CD4-positive, alpha-beta T cell treated with Interleukin-17A for 1 hour (primary cell): ENCODE measurements at places on chromosomes 7 and 10.

GRCh38 chr7:121395494-121395960 lies 581 bp downstream of the FAM3C start:
- DNase-seq = peak; percentile 53

- DNase-seq = peak; percentile 17
These were observed 73.5 kb downstream of the ZRANB1 start for GRCh38 chr10:125015356-125015944.

GRCh38 chr7:51639661-51640334 lies 323.2 kb upstream of the COBL start:
- DNase-seq = no peak

DNA sequence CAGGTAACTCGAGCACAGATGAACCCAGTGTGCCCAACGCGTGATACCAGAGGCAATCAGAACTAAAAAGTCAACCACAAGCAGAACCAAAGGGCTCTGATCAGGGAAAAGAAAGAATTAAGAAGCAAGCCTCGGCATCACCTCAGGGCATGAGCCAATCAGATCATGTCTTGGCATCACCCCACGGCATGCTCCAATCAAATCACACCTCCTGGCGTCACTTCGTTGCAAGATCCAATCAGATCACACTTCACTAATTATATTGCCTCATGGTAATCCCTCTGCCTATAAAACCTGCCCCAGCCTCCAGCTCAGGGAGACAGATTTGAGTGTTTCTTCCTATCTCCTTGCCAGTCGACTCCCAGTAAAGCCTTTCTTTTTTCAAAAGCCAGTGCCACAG lies 46.8 kb downstream of the TYW1B start:
- no peak for DNase-seq

GRCh38 chr10:85862771-85863170 lies 503.8 kb downstream of the GRID1 start:
- DNase-seq = no peak

DNA sequence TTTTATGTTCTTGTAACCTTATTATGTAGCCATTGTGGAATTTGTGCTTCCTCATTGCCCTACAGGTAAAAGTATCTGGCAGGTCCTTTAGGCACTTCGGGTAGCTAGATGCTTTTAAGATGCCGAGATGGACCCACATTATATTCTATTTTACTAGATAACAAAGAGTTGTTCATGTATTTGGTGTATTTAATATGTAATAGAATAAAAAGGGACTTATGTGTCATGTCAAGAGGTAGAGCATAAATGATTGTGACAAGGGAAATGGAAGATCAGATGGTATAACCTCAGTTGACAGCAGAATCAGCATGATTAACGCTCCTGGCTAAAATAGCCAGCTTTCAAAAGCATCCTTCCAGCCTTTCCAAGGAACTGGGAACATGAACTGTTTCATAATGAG lies 50.6 kb downstream of the NPY start:
- no peak for DNase-seq

GRCh38 chr10:60208676-60209269 lies 180.9 kb downstream of the ANK3 start:
- DNase-seq = no peak

DNA sequence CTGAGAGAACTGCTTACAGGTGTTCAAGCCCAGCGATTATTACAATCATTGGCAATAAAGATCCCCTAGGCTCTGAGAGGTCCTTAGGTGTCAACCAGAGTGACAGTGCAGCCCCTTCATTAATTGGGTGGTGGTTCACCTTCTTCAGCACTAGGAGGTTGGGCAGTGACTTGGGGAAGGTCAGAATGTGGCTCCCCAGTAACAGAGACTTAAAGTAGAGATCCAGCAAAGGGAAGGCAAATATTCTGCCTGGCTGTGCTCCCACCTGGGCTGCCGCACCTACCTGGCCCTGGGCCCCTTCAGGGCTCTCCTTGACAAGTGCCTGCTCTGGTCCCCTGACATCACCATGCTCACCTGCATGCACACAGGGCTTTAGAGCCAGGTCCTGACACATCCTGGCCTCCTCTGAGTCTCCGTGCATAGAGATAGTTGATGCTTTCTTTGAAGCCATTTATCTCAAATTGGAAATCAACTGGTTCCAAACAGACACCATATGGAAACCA lies 1.9 kb downstream of the CLRN3 start:
- no peak for DNase-seq

- no peak for DNase-seq
These were observed 396.6 kb upstream of the KLF6 start for GRCh38 chr10:4181621-4182049.

- DNase-seq = no peak
These were observed 19.3 kb upstream of the SLIT1 start for GRCh38 chr10:97204826-97205679.

GRCh38 chr7:80974396-80975358 lies 55.8 kb upstream of the SEMA3C start:
- no peak for DNase-seq

GRCh38 chr10:34773636-34774630 lies 41.2 kb downstream of the PARD3 start:
- DNase-seq = no peak

- DNase-seq = peak; percentile 49
These were observed 7.5 kb upstream of the SH2D4B start for GRCh38 chr10:80530251-80530650.

- no peak for DNase-seq
These were observed 290.3 kb upstream of the VWC2 start for GRCh38 chr7:49483142-49483541.

DNA sequence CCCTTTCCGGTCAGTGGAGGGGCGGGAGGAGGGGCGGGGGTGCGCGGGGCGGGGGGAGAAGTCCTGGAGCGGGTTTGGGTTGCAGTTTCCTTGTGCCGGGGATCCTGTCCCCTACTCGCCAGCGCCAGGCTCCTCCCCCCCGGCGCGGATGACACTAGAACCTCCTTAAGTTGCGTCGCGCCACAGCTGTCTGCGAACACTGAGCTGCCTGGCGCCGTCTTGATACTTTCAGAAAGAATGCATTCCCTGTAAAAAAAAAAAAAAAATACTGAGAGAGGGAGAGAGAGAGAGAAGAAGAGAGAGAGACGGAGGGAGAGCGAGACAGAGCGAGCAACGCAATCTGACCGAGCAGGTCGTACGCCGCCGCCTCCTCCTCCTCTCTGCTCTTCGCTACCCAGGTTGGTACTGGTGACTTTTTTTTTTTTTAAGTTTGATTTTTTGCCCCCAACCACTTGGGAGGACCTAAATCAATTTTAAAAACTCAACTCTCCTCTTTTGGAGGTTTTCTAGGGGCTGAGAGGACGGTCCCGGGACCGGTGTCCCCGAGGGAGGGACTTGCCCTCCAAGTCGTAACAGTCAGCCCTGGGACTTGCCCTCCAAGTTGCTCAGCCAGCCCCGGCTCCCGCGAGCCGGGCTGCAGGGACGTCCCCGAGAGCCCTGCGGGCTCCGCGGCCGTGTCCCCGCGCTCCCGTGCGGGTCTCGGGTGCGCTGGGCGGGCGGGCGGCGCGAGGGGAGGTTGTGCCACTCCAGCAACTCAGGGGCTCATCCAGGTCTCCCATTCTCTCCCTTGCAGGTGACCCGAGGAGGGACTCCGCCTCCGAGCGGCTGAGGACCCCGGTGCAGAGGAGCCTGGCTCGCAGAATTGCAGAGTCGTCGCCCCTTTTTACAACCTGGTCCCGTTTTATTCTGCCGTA lies at the start of gene GATA3:
TSS of gene GATA3 (plus strand) at position 195 of the 914 bp plus-strand sequence. CDS start 968 bp downstream, outside the sequence.
- DNase-seq = peak; percentile 88

DNA sequence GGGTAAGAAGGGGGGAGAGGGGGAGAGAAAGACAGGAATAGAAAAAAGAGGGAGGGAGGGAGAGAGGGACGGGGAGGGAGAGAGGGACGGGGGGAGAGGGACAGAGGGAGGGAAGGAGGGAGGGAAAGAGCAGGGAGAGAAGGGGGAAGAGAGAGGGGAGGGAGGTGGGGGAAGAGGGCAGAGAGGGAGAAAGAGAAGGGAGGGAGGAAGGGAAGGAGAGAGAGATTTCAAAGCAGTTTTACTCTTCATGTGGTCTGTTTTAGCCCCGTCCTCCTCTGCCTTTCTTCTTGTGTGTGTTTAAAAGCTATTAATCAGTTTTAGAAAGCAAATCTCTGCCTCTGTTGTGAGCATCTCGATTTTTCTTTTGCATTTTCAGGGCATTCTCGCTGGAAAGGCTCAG lies 237.0 kb downstream of the WDR37 start:
- no peak for DNase-seq

- no peak for DNase-seq
These were observed 47.8 kb upstream of the PIK3AP1 start for GRCh38 chr10:96768136-96768535.

GRCh38 chr10:114043532-114044246 lies at the start of gene ADRB1:
TSS of gene ADRB1 (plus strand) at chr10:114043866. CDS start at chr10:114044133, 267 bp downstream.
- peak; percentile 49 for DNase-seq
